Keratinocyte (primary cell): ENCODE measurements at places on chromosomes 3 and 15.

DNA sequence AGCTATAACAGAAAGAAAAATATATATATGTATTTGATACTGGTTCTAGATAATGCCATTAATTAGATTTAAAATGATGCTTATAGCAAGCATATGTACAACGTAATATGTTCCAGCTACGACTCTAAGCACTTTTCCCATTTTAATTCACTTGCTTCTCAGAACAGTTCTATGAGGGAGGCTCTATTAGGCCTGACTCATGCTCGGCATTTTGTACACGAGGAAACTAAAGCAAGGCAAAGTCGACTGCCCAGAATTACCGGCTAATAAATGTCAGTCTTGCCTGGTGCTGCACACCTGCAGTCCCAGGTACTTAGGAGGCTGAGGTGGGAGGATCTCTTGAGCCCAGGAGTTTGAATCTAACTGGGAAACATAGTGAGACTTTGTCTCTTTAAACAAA, 106.0 kb downstream of the PTPRG start:
- no peak for DNase-seq

GRCh38 chr15:33808720-33809457, 159.4 kb upstream of the CHRM5 start:
- no peak for DNase-seq

- DNase-seq, result no peak
Measured at GRCh38 chr3:156720826-156721225, 46.4 kb downstream of the TIPARP start.

- no peak for DNase-seq
Measured at GRCh38 chr3:128316481-128316891, 150.2 kb downstream of the DNAJB8 start.

DNA sequence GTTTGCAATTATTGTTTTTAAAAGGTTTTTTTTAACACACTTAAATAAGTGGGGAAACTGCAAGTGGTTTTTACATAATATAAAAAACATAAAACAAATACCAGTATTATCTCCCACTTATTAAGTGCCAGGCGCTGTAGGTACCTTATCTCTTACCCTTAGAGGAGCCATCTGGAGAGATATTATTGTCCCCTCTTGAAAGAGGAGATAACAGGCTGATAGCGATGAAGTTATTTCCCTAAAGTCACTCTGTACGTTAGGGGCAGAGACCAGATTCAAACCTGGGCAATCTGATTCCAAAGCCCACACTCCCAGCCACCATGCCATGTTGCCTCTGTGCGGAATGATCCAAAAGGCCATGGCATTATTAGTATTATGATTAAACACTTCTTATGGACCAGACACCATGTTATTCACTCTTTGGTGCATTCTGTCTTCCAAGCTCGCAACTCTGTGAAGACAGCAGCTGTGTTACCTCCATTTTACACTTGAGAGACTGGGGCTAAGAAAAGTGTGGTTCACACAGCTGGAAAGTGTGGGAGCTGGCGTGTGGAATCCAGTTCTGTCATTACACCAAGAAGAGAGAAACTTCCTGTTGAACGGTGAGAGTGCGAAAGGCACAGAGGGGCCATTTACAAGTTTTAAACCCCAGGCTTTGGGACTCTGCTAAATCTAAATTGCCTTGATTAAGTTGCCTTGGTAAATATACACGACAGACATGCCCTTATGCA, 79.9 kb upstream of the MITF start:
- DNase-seq, result no peak

DNA sequence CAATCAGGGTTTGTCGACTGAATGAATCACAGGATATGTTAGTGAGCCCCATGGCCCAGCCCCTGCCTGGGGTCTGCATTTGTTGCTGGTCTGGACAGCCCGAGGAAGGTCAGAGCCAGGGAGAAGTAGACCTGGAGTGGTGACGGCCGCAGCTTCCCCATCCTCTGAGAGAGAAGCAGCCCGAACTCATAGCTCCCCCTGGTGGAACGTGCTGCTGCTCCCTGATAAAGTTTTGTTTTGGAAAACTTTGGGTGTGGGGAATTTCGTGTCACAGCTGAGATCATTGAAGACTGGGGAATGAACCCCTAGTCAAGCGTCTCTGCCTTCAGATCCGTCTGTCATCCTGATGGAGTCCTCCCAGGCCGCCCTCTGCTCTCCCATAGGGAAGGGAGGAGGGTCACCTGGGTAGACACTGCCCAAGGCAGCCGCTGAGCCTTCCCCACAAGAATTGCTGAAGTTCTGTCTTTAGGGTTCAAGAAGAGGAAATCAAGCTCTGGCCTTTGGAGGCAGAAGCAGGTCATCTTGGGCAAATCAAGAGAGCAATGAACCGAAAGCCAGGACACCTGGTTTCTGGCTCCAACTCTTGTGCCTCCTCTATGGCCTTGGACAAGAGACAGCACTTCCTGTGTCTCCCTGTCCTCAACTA, 60.5 kb downstream of the GLDN start:
- DNase-seq, result no peak

GRCh38 chr15:47870300-47870955, 153.1 kb downstream of the SEMA6D start:
- no peak for DNase-seq

GRCh38 chr3:94285872-94286271, 223.0 kb downstream of the NSUN3 start:
- DNase-seq, result no peak

DNA sequence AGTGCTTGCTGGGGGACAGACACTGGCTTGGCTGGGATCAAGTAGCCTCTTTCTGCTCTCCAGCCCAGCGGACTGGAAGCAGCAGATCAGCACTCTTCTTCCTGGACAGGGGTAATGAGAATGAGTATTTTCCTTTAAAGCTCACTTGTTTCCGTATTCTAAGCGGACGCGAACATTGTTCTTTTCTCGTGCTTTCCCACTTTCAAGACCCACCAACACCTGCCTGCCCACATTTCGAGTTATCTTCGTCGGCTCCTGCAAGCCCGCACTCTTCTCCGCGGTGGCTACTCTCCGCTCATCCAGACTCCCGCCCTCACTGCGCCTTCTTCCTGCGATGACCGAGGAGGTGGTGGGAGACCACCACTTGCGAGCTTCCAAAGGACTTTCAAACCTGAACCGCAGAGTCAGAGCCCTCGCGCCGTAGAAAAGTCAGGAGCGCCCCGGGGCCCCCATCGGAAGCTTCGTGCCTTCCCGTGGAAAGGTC, 1.6 kb upstream of the PPM1L start:
- no peak for DNase-seq

DNA sequence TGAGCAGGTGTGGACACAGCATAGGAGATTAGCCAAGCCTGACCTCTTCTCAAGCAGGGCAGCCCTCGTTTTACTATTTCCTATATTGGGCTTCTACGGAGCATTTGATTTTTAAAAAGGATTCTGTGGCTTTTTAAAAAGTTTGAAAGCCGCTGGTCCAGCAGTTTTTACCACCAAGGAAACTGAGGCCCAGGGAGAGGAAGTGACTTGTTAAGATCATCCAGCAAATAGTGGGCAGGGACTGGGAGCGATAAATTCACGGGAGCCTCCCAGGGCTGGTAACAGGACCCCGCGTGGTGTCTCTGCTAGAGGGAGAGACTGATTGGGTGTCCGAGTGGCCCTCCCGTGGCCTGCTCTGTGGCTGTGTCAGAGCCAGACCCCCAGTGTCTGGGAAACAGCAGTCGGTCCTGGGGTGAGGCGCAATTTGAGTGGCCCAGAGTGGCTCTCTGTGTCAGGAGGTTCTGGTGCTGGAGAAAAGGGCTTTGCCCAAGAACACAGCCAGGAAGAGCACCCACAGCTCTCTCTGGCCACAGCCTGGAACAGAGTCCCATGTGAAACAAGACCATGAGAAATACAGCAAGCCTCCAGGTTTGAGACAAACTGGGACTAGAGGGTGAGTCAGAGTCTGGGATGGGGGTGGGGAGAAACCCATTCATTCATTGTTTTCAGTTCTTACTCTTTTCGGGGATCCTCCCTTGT, 4.2 kb downstream of the FURIN start:
- DNase-seq, result no peak

- no peak for DNase-seq
Measured at GRCh38 chr3:165440380-165440779, 244.2 kb upstream of the SLITRK3 start.

DNA sequence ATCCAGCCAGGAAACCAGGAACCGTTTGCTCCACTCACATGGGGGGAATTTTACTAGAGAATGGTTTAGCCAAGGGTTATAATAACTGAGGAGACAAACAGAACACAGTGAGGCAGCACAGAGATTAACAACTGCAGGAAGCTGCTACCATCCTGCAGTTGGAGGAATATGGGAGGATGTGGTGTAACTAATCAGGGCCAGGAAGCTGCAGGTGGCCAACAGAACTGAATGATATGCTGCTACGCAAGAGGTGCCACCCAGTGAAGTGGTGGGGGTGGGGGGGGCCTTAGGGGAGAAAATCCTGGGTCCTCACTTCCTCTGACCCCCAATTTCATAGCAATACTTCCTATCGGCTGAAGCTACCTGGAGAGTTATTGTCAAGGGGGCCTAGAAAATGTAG, 306.4 kb upstream of the STT3B start:
- DNase-seq, result no peak

GRCh38 chr3:111936191-111936841, 42.5 kb upstream of the ABHD10 start:
- DNase-seq, result peak; percentile 21

DNA sequence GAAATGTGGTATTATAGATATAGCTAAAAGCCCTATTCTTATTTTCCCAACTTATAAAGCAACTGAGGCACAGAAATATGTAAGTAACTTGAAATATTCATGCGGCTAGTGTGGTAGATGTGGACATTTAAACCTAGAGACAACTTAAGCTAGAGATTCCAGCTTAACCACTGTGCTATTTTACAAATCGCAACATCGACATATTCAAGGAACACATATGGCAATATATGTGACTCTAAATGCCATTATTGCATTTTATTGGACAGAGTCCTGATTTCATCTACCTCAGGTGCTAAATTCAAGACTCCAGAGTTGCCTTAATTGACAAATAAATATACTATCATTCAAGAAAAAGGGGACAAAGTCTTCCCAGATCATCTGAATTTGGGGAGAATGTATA, 442.3 kb downstream of the NLGN1 start:
- no peak for DNase-seq

DNA sequence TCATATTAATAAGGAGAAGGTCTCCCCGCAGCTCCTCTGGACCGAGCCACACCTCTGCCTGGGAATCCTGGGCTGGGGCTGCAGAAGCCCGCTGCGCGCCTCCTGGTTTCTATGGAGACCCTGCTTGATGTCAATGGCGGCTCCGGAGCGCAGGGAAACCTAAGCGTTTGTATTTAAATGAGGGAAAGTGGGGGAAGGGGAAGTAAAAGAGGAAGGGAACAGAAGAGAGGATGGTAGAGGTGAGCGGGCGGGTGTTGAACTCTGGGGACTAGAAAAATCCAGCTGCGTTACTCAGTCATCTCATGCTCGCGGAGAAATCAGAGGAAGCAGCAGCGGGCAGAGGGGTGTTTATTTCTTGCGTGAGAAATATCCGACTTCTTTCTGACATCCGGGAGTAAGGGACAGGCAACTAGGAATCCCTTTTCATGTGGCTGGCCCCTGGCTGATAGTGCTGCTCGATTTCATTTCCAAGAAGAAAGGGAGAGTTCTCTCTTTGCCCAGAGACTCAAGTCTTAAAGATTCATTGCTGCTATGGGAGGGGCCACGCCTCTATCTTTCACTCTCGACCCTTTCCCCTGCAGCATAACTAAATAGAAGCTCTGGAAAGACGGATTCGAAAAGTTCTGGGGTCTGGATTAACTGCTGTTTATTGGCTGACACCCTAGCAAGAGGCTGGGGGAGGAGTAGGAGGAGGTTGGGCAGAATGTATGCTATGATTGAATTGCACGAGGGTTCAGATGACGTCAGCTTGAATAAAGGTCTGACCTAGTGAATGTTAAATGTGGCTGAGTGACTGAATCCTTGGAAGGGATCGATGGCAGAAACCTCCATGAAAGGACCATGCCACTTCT, 110.5 kb upstream of the GAP43 start:
- DNase-seq, result no peak

- no peak for DNase-seq
Measured at GRCh38 chr15:78129077-78129750, 2.0 kb downstream of the CIB2 start.

GRCh38 chr15:45611305-45611704, 23.5 kb upstream of the SQOR start:
- no peak for DNase-seq

DNA sequence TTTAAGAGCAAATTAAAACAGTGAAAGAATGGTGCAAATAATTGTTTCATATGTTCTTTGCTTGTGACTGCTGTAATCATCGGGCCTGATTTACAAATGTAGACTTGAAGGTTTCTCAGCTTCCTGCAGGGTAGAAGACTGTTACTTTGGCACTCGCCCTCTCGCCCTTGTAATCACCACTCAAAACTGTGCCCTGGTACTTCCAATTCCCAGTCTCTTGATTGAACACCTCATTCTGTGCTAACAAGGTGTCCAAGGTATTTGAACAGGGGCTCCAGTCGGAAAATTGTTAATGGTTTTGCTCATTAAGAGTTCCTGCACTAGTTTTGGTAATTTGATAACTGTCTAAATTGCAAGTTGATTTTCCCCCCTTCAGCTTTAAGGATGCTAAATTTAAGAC, 209.5 kb downstream of the ZIC1 start:
- DNase-seq, result no peak

- DNase-seq, result no peak
Measured at GRCh38 chr3:4426261-4426781, 40.7 kb downstream of the SUMF1 start.

DNA sequence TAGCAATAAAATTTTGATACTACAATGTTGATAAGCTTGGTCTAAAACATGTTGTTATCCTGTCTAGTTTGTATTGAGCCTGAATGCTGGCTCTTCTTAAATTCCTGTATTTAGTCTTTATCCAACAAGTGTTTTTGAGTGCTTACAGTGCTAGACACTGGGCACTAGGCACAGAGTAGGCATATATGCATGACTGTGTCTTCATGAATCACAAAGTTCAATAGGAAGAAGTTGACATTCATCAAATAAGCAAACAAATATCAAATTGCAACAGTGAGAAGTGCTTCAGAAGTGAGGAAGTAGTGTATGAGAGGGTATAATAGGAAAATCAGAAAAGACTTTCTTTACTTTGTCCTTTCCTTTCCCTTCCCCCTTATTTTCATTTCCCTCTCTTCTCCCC, 6.8 kb downstream of the CD96 start:
- no peak for DNase-seq

- no peak for DNase-seq
Measured at GRCh38 chr15:39432912-39433348, 147.9 kb upstream of the THBS1 start.
